ENCODE measurements at places on chromosomes 12 and 14. TPM values are rescaled to one million over a fixed set of nuclear protein-coding genes. Genes with fewer than 3 reads are reported as not detected.

PTPRO gene
- polyA plus RNA-seq = 195 TPM

SALL2 gene
- 72.9 TPM for polyA plus RNA-seq

CLEC7A gene
- 4.1 TPM for polyA plus RNA-seq

ENDOU gene
- 0.47 TPM for polyA plus RNA-seq

SNRNP35 gene
- 43.9 TPM for polyA plus RNA-seq

PLEKHA5 gene
- polyA plus RNA-seq = 102 TPM

MUCL1 gene
- not detected for polyA plus RNA-seq

HOTAIR gene
- polyA plus RNA-seq = 3.0 TPM

TIGAR gene
- 8.3 TPM for polyA plus RNA-seq

TBK1 gene
- 20.8 TPM for polyA plus RNA-seq

SERPINA12 gene
- 0.30 TPM for polyA plus RNA-seq

LIN7A gene
- 18.7 TPM for polyA plus RNA-seq

RBM19 gene
- polyA plus RNA-seq = 29.5 TPM

LHX5 gene
- polyA plus RNA-seq = not detected

NGB gene
- not detected for polyA plus RNA-seq

XPOT gene
- 59.2 TPM for polyA plus RNA-seq

PLD4 gene
- 5.1 TPM for polyA plus RNA-seq

TSHR gene
- 0.17 TPM for polyA plus RNA-seq

B3GNT4 gene
- polyA plus RNA-seq = 4.1 TPM

KLRC2 gene
- polyA plus RNA-seq = 0.22 TPM

KRT3 gene
- polyA plus RNA-seq = not detected

ZBTB1 gene
- polyA plus RNA-seq = 62.6 TPM

KLHL42 gene
- polyA plus RNA-seq = 41.5 TPM

FOXN4 gene
- polyA plus RNA-seq = 1.8 TPM

TCP11L2 gene
- 28.4 TPM for polyA plus RNA-seq

UNC79 gene
- polyA plus RNA-seq = 1.4 TPM

MMP17 gene
- 0.81 TPM for polyA plus RNA-seq

ST8SIA1 gene
- polyA plus RNA-seq = 6.6 TPM

NOXRED1 gene
- polyA plus RNA-seq = 2.9 TPM

OR4E2 gene
- polyA plus RNA-seq = 0.08 TPM

RTN1 gene
- polyA plus RNA-seq = 3.3 TPM

SLC25A47 gene
- polyA plus RNA-seq = not detected

SRRM4 gene
- 0.03 TPM for polyA plus RNA-seq

NFE2 gene
- polyA plus RNA-seq = 2.3 TPM

ADCK1 gene
- 9.0 TPM for polyA plus RNA-seq

SMOC1 gene
- polyA plus RNA-seq = 2.1 TPM

SLCO1A2 gene
- polyA plus RNA-seq = 0.17 TPM

PLEKHG3 gene
- polyA plus RNA-seq = 95.4 TPM

KRT79 gene
- not detected for polyA plus RNA-seq

SERPINA3 gene
- 0.25 TPM for polyA plus RNA-seq

WDR89 gene
- polyA plus RNA-seq = 27.4 TPM

ZNF140 gene
- 47.7 TPM for polyA plus RNA-seq

CMKLR1 gene
- polyA plus RNA-seq = 4.1 TPM

SPRYD4 gene
- polyA plus RNA-seq = 6.6 TPM

TAS2R13 gene
- polyA plus RNA-seq = not detected

AQP5 gene
- polyA plus RNA-seq = 3.6 TPM

MFAP5 gene
- polyA plus RNA-seq = 6.1 TPM

DLK1 gene
- 5.2 TPM for polyA plus RNA-seq

PAH gene
- polyA plus RNA-seq = 81.3 TPM

NDRG2 gene
- 183 TPM for polyA plus RNA-seq

JAG2 gene
- 8.9 TPM for polyA plus RNA-seq

PGAM5 gene
- polyA plus RNA-seq = 22.0 TPM

IFNG-AS1 gene
- not detected for polyA plus RNA-seq

FSCB gene
- polyA plus RNA-seq = not detected

All from renal cortex interstitium (tissue), 15 donors.